Activated CD4-positive, alpha-beta T cell treated with anti-CD3 and anti-CD28 coated beads for 24 hours (primary cell): ENCODE measurements at places on chromosomes 5 and 9.

- no peak for DNase-seq
These were observed 34.3 kb upstream of the FSD1L start for GRCh38 chr9:105413525-105413924.

DNA sequence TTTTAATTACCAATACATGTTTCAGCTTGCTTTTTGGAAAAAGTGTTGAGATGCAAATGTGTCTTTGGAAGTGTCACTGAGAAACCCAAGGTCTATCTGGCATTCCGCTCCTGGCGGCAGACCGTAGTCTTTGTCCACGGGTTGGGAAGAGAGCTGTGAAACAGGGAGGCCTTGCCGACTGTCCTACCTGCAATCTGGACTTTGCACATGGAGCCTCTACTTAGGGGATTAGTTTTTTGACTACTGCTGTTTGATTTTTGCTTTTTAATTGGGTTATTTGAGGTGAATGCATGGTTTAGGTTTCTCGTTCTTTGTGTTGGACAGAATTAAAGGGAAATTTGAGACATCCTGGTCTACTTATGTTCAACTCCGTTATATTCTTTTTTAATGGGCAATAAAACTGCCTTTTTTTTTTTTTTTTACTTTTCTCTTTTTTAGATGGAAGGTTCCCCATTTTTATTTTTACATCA is 25.7 kb downstream of the TRIO start:
- no peak for DNase-seq

DNA sequence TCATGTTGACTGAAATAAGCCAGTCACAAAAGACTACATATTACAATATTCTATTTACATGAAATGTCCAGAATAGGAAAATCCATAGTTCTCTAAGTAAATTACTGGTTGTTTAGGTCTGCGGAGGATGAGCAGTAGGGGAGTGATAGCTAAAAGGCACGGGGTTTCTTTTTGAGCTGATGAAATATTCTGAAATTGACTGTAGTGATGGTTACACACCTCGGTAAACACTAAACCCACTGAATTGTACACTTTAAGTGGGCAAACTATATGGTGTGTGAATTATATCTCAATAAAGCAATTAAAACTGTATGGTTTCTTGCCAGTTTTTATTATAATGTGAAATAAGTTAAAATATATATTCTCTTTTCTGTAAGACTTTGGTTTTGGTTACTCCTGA is 77.7 kb upstream of the TMED7 start:
- no peak for DNase-seq

DNA sequence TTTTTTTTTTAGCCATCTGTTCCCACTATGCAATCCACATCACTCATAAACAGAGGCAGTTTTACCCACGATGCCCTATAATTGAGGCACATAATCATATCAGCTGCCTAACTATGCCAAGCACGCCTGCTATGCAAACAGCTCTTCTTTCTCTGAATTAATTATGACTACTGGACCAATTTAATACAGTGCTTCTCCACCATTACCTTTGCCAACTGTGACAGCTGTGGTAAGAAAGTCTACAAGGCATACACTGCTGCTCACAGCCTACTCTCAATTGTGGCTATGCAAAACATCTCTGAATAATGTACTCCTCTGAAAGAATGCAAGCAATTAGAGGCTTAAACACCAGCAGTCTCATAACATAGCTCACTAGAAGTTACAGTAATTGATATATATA is 97.1 kb downstream of the DTWD2 start:
- no peak for DNase-seq

GRCh38 chr9:15220658-15221318 is 86.2 kb downstream of the TTC39B start:
- DNase-seq, result no peak

GRCh38 chr5:122761115-122761514 is 13.8 kb upstream of the SNX2 start:
- DNase-seq, result no peak

DNA sequence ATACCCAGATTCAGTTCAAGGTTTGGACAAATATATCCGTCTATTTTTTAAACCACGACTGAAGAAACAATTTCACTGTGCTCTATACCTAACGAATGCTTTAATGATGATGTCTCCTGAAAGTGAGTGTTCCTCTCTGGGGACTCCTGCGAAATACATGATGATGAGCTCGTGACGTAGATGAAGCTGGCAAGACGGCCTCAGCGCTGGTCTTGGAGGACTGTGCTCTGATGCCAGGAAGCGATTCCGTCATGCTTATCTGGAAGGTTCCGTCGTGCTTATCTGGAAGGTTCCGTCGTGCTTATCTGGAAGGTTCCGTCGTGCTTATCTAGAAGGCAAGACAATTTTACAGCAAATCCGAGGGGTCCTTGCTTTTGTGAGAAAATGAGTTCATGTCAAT is 250.8 kb upstream of the IRX2 start:
- no peak for DNase-seq

- DNase-seq, result no peak
These were observed 16.8 kb downstream of the AKNA start for GRCh38 chr9:114370968-114371320.

DNA sequence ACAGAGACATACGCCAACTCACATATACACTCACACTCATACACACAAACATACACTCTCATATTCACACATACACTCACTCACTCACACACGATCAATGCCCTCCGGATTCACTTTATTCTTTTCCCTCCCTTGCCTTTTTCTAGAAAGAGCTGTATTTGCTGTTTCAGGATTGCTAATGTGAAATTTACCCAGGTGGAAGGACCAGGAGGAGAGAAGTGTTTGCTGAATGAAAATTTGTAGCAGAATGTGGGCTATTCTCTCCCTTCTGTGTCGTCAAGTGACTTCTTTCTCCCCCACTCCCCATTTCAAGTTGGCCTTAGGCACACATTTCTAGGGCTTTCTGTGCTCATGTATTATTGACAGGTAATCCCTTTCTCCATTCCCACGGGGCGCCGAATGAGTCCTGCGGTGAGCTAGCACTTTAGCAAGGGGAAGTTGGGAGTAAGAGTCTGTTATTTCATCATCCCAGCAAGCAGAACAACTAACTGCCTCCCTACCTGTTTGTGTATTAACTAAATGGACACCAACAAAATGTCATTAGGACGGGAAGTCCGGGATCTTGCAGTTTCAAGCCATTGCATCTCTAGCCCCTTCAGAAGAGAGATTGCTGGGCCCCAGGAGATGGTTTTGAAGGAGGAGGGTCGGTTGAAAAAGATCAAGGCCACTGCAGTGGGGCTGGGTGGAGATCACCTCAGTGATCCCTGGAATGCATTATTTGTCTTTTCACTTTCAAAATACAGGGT is 97.1 kb upstream of the TAF11L2 start:
- no peak for DNase-seq

- DNase-seq, result no peak
These were observed 155.4 kb downstream of the PAM start for GRCh38 chr5:102910240-102911226.

DNA sequence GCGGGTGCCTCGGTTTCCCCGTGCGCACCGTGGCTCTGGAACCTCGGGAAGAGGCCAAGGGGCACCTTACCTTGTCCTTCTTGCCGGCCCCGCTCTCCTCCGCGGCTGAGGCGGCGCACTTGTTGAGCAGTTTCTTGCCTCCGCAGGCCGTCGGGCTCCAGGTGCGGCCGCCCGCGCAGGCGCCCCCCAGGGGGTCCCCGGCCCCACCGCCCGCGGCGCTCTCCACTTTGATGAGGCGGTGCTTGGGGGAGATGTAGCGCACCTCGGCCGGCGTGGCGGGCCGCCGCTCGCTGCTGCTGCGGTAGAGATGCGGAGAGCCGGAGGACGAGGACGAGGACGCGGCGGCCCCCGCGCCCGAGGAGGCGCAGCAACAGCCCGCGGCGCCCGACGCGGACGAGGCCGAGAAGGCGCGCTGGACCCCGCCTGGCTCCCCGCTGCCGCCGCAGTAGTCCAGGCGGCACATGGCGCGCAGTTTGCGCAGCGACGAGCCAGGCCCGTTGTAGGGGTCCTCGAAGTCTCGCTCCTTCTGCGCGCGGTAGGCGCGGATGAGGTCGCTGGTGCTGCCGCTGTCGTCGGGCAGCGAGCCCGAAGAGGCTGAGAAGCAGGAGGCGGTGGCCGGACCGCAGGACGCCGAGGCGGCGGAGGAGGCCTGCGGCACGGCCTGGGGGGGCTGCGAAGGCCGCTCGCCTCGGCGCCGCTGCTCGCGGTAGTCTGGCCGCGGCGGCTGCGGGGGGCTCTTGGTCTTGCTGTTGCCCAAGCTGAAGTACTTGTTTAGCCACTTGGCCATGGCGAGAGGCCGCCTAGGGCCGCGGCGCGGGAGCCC is 957 bp downstream of the SHB start:
- no peak for DNase-seq

DNA sequence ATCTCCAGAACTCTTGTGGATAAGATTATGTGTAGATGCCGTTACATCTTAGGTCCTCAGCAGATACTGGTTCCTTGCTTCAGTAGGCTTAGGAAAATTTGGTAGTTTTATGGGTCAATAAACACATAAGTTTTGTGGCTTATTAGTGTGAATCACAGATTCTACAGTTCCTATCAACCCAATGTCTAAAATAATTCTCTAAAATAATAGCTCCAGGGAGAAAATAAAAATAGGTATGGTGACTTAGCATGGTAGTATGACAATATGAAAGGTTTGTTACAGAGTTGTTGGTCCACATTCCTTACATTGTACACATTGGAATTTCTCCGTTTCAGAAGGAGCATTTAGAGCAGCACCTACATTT is 91.7 kb downstream of the AOPEP start:
- no peak for DNase-seq

DNA sequence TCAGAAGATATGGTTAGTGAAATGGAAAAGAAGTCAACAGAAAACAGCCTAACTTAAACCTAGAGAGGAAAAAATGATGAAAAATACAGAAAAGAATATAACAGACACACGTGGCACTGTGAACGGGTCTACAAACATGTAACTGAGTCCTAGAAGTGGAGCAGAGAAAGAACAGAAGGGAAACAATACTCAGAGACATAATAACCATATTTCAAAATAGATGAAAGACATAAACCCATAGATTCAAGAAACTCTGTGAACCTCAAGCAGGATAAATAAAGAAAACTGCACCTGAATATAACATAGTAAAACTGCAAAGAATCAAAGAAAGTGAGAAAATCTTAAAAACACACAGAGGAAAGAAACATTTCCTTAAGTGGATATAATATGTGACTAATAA is 67.7 kb upstream of the GOLGA1 start:
- DNase-seq, result no peak

DNA sequence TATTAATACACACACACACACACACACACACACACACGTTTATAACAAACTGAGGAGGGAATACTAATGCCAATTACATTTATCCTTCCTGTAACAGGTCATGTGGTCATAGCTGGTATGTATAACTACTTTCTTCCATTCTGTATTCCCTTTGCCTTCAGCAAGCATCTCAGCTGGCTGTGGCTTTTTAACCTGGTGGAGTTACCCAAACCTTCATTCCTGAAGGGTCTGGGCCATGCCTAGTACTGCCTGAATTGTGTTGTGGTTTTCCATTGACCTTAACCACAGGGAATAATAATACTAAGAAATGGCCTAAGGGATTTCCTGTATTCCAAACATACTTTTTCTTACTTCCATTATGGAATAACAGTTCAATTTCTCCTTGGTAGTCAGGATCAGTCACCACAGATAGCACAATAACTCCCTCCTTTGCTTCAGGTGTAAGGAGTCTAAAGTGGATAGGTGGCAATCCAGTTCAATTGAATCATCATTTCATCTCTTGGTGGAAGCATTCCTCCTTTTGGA is 222.2 kb upstream of the MEF2C start:
- no peak for DNase-seq

GRCh38 chr5:36273809-36274526 is 27.7 kb downstream of the RANBP3L start:
- DNase-seq, result no peak

- DNase-seq, result no peak
These were observed 11.5 kb downstream of the AQP3 start for GRCh38 chr9:33435821-33436277.
